ENCODE measurements at places on chromosomes 12 and 14.
A peak's percentile ranks its signal among the peaks of the same experiment; 100 is the strongest.

DNA sequence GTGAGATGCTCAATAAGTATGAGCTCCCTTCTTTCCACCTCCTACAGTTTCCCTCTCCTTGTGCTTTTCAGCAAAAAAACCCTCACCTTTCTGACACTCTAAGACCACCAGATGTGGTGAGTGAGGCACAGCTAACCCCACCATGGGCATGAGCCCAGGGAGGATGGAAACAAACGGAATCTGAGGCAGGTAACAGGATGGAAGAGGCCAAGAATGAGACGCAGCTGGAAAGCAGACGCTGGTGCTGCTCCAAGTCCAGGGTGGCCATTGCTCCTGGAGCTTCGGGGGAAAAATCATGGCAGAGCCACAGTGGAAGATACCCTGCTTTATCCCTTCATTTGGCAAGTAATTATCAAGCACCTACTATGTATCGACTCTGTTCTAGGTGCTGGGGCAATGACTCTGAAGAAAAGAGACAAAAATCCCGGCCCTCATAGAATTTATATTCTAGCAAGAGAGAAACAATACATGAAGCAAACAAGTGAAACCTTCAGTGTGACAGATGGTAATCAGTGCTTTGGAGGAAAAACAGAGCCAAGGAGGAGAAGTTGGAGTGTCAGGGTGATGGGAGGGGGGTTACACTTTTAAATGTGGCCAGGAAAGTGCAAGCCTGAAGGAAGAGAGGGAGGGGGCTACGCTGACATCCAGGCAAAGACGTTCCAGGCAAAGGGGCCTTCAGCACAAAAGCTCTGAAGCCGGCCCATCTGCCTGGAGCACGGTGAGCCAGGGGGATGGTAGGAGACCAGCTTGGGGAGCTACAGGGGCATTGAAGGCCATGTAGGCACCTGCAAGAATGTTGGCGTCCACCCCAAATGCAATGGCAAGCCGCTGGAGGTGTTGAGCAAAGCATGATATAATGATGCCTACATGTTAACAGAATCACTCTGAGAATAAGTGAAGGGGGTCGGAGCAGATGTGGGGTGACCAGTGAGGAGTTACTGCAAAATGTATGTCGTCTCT lies 154.2 kb downstream of the DPF3 start:
- no peak for DNase-seq

GRCh38 chr12:26728205-26729050 lies 104.6 kb downstream of the ITPR2 start:
- no peak for DNase-seq

DNA sequence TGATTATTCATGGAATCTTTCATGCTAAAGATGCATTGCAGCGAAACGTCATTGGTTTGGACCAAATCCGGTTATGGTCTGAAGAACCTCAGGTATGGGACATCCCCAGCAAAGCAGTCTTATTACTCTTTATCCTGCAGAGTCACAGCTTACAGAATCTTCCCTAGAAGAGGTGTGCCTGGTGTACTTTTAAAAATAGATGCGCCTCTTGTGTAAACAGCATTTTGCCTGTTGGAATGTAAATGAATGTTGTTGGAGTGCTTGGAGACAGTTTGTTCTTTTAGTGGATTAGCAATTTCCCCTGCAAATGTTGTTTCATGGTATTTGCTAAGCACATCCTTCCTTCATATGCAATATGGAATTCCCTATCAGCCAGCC lies 242.5 kb downstream of the ZFP36L1 start:
- DNase-seq, result no peak

DNA sequence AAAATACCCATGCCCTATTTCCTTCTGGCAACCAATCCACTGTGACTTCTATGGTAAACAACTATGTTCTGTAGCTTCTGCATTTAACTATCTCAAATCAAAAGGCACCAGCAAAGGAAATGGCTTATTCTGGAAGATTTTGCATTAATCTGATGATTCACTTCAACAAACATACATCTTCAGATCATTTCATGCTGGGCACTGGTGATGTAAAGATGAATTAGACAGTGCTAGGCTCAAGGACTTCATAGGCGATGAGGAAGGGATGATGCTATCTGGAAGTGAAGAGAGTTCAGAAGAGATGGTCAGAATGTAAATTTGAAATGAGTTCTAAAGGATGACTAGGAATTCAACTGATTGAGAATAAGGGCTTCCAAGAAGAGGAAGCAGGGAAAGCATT lies 363.3 kb downstream of the PAWR start:
- DNase-seq, result no peak

GRCh38 chr12:91381309-91381804 lies 198.7 kb upstream of the DCN start:
- DNase-seq, result no peak

GRCh38 chr14:22226381-22226780 lies 362.6 kb downstream of the DAD1 start:
- DNase-seq, result peak; percentile 0

DNA sequence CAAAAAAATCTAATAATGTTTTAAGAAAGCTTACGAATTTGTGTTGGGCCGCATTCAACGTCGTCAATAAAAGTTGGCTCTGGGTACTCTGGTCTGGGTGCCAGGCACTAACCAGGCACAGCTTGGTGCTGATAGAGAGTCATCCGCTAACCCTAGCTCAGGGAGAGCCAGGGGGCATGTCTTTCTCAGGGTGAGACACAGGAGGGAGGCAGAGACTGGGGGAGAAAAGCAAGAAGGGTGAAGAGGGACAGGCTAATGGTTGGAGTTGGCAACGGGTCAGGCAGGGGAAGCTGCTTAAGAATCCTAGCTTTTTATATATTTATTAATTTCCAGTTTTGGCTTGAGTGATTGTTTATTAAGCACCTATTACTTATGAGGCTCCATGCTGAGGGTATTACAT lies 105.0 kb downstream of the CMKLR1 start:
- DNase-seq, result no peak

DNA sequence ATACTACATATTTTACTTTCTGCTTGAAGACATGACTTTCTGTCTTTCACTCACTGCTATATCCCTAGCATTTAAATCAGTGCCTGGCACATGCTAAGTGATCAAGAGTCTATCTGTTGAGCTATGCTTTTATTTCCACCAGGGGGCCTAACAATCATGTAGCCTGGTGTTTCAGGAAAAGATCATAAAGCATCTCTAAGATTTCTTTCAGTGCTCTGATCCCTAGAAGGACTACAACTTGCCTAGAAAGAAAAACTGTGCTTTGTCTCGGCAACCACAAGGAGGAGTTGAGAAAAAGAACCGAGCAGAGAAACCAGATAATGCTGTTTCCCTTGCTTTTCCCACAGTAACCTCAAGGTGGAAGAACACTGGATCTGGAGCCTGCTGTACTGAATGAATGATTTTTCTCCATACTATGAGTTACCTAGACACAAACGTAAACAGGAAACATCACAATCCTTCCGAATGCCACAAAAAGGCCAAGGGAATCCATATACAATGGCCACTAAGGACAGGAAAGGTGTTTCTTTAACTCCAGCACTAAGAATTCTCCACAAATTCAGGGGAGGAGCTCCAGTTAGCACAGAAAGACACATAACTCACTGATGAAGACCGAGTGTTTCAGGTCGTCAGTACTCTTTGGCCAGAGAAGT lies 1.2 kb downstream of the CRY1 start:
- peak; percentile 4 for DNase-seq

DNA sequence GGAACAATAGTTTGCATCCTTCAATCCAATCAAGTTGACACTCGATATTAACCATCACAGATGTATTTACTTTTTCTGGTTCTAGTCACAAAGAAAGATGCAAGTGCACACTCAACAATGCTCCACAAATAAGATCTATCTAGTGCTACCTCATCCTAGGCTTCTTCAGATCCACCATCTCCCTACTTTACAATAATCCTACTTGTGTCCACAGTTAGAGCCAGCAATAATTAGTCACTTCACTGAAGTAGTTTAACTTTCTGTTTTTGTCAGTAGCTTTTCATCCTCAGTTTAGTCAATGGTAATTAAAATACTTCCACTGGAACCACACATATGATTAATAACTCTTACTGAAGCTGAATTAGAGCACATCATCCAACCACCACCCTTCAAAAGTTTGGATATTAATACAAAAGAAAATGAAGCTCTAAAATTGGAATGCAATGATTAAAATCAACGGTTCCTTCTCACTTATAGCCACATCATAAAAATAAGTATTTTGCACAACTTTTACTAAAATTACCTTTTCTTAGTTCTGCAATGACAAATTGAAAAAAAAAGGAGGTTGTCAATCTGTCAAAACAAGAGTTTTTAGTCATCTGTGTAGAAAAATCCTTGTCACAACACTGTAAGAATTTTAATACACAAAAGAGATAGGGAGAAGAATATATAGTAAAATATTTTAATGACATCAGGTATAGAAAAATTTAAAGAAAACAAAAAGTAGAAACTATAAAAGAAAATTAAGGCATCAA lies 28.2 kb upstream of the SNRPF start:
- DNase-seq, result no peak

DNA sequence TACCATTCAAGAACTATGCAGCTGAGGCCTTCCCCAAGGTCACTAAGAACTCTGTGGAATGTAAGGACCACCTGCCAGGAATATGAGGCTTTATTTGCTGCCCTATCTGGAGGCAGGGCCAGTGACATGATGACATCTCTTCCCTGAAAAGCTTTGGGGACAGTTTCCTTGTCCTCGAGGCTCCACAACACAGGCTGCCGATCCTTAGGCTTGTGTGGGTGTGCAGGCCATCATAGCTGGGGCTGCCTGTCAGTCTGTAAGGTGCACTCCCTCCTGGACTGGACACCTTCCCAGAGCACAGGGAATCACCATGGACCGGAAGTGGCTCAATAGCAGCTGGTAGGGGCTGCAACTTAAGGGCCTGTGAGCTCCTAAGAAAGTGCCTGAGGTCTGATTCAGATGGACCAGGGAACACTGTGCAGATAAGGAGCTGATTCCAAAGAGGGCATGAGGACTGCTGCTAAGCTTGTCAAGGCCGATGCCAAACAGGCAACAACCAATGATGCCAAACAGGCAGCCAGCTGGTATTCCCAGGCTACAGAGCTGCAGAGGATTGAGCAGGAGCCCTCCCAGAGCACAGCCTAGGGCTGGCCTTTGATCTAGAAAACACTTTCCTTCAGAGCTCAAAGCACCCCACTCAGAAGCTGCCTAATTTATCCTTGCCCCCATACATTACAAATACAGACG lies 84.3 kb downstream of the CRACR2A start:
- no peak for DNase-seq

- DNase-seq, result no peak
Measured at GRCh38 chr14:87888136-87888999, 104.6 kb downstream of the GALC start.

DNA sequence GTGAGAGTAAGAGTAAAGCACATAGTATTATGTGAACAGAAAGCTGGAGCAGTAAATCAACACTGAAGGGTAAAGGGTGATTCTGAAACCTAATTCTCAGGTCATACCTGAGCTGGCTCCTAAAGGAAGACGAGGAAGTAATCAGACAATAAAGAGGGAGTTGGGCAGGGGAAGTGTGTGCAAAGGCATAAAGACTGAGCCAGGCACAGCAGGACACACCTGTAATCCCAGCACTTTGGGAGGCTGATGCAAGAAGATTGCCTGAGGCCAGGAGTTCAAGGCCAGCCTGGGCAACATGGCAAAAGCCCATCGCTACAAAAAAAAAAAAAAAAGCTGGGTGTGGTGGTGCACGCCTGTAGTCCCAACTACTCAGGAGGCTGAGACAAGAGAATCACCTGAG lies 9.6 kb downstream of the ARF3 start:
- no peak for DNase-seq

GRCh38 chr14:27026097-27026496 lies 428.3 kb upstream of the NOVA1 start:
- DNase-seq, result no peak

GRCh38 chr12:7907009-7907408 lies 29.0 kb downstream of the SLC2A3 start:
- no peak for DNase-seq

GRCh38 chr14:36048667-36049066 lies 127.9 kb downstream of the PTCSC3 start:
- DNase-seq, result no peak

DNA sequence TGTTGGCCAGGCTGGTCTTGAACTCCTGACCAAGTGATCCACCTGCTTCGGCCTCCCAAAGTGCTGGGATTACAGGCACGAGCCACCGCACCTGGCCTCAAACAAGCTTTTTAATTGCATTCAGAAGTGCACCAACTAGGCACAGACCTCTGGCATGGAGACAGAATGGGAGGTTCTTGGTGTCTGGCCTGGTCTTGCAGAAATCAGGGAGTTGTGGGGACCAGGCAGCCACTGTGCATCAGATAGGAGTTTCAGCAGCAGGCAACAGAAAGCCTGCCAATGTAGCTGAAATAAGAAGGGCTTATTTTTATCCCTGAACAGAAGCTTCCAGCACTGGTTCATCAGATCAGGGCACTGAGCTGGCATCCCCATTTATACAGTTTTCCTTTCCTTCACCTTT lies 22.2 kb upstream of the TCL1B start:
- DNase-seq, result no peak

- DNase-seq, result no peak
Measured at GRCh38 chr14:95165517-95165916, 8.2 kb upstream of the DICER1 start.

GRCh38 chr14:34833549-34834523 lies 41.3 kb downstream of the BAZ1A start:
- no peak for DNase-seq

DNA sequence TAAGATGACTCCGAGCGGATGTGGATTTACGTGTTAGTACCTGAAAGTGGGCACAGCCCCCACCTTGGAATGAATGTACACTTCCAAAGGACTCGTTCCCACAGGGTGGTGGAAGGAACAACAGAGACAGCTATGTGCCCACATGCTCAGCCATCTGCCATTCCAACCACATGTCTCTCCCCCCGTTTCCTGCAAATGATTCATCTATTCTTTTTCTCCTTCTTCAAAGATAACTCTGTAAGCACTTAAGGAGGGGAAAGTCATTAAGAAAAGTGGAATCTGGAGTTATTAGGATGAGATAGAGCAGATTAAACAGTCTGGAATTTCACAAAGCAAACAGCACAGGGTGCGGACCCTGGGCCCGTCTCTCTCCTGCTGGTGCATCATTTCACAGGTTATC lies 18.5 kb upstream of the DUSP6 start:
- DNase-seq, result no peak

- no peak for DNase-seq
Measured at GRCh38 chr12:103952497-103952896, 13.2 kb upstream of the TDG start.

DNA sequence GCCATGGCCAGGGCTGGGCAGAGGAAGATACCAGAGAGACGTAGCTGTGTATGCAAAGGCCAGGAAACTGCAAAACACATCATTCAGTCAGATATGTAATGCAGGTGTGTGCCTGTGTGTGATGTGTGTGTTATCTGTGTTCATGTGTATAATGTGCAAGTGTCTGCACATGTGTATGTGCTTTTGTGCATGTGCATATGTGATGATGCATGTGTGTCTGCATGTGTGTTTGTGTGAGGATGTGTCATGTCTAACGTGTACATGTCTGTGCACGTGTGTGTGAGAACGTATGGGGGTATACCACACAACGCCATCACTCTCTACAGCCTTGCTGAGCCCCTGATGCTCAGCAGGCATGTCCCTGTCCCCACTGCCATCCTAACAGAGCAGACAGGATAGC lies 9.7 kb downstream of the DIO3 start:
- no peak for DNase-seq

All from activated CD4-positive, alpha-beta T cell treated with anti-CD3 and anti-CD28 coated beads, Interleukin-2, amount 50 U/mL, for 4 hours (primary cell).